Suprapubic skin (tissue), 4 donors: ENCODE measurements at places on chromosomes 5 and 9.
A peak's percentile ranks its signal among the peaks of the same experiment; 100 is the strongest.

DNA sequence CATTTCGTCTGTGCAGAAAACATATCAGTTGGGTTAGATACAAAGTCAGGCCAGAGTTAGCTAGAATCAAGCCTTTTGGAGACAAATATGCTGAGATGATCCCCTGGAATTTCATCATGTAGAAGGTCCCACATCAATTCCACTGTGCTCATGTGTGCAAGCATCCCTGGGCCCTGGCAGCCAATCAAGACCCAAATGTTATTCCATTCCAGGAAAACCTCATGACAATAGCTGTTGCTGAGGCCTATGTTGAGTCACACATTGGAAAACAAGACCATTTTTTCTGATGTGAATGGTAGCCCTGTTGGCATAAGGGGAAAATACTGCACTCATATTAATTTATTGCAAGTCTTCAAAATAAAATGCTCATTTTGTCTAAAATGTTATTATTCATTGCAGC, 11.5 kb downstream of the SPOCK1 start:
- no peaks in the 10 kb centered on the region for H3K36me3 ChIP-seq
- no peak overlapping the region for H3K4me3 ChIP-seq
- H3K4me1 ChIP-seq: no peaks in the 10 kb centered on the region
- H3K27ac ChIP-seq: no peak overlapping the region
- no peaks in the 10 kb centered on the region for H3K27me3 ChIP-seq
- DNase-seq: peak; percentile 76

DNA sequence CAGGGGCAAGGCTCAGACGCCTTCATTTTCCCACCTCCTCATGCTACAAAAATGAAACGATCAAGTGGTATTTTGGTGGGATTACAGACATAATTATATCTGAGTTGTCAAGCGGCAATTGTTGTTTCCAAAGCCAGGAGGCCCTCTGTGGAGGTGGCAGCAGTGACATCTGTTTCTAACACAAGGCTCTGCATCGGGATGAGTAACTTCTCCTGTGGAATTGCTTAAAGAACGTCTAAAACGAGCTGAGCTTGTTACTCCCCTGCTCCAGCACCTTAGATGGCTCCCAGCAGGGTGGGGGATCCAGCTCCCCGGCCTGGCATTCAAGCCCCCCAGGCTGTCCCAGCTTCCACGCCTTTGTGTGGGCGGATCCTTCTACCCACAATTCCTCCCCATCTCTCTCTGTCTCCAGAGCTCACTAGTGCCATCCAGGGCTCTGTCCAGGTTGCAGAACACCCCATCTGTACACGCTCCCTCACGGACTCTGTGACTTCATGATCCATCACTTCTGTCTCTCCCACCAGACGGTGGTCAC, 36.8 kb downstream of the DAB2IP start:
- no peaks in the 10 kb centered on the region for H3K27me3 ChIP-seq
- no peaks in the 10 kb centered on the region for H3K36me3 ChIP-seq
- H3K4me3 ChIP-seq: no peak overlapping the region
- no peak overlapping the region for H3K27ac ChIP-seq
- DNase-seq: no peak

DNA sequence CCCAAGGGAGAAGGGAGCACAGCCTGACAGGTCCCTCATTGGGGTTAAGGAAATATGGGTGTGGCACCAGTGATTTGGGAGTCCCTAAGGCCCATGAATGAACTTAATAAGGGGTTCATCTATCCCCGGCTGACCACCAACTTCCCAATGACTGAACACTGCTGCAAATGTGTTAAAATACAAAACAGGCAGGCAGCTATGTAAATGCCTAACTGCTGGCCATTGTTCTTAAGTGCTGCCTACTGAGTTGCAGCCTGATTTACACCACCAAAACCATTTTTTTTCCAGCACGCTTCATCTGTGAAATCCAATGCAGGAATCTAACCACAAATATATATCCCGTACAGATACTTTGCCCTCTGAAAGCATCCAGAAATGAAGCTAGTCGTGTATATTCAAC, 478.5 kb downstream of the PTPRD start:
- no peaks in the 10 kb centered on the region for H3K36me3 ChIP-seq
- H3K27me3 ChIP-seq: no peaks in the 10 kb centered on the region

GRCh38 chr9:19409401-19410194, 789 bp downstream of the ACER2 start:
- peak overlapping the region; percentile 91 for H3K4me3 ChIP-seq
- no peaks in the 10 kb centered on the region for H3K36me3 ChIP-seq
- peak overlapping the region; percentile 90 for H3K27ac ChIP-seq
- H3K27me3 ChIP-seq: no peaks in the 10 kb centered on the region
